NB4 (cell line): ENCODE measurements at places on chromosomes 2 and 18.

GRCh38 chr18:58228176-58228575 is 184.2 kb downstream of the NEDD4L start:
- no peak for DNase-seq

DNA sequence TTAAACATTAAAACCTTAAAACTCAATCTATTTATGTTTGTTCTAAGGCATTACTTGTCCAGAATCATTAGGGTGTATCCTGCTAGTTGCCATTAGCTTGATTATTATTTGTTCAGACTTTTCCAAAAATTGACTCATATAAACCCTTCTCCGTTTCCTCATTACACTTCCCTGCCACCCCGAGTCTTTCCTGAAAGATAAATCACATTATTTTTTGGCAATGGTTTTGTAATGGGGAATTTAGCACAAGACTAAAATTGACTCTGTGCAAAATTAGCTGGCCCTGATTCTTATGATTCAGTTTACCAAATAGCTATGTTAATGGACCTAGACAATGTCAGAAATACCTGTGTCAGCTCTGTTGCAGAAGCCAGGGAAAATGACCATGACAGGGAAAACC is 112.2 kb upstream of the NT5C1B start:
- no peak for DNase-seq

DNA sequence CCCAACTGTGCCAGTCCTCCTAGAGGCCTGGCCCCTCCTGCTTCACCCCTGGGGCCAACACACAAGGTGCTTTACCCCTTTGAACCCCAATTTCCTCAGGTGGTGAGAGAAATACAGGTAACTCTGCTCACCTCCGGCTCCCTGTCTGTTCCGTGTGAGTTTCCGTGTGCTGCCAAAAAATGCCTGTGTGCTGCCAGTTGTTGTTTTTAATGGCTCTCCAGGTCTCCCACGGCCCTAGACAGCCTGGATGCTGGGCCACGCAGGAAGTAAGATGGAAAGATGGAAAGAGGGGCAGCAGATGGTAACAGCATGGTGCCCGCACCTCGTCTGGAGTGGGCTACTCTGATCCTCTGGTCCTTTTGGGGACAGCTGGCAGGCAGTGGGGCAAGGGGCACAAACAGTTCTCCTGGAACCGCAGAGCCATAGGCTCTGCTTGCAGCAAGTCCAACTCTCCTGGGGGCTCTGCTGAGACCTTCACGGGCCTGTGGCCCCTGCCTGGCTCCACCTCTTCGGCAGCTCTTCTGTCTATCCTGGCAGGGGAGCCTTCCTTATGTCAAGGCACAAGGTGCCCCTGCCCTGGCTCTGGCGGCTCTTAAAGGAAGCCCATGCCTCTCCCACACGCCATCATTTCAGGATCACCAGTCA is 4.3 kb upstream of the ARHGEF4 start:
- no peak for DNase-seq

GRCh38 chr2:238286095-238286494 is 2.3 kb downstream of the PER2 start:
- no peak for DNase-seq

DNA sequence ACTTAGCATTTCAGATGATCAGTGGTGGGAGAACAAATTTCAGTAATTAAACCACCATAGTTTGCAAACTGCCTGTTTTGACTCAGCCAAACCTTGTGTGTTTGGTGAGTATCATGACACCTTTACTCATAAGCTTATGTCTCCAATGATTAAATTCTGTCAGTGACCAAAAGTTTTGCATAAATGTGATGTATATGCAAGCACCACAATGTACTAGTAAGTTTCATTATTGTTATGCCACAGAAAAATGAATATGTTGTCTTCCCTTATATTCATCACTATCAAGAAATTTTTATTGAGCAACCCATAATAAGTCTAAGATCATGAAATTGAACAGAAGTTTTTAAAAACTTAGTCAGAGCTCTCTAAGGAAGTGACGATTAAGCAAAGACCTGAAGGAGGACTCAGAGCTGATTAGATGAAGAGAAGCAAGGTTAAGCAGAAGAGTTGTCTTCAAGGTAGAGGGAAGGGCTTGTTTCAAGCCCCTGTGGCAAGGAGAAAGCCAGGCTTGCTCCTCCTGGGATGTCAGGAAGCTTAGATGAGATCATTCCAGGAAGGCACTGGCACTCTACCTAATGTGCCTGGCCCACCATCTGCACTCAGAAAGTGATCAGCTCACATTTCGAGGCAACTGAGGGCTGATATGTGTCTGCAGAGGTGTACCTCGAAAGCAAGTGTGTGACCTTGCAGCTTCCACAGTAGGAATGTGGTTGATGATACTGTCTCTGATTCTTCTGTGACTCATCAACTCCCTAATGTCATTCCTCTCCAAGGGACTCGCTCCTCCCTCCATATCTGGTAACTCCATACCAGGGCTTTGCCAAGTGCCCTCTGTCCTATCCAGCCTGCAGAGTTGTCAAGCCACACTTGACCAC is 54.7 kb downstream of the KCTD18 start:
- DNase-seq = no peak

DNA sequence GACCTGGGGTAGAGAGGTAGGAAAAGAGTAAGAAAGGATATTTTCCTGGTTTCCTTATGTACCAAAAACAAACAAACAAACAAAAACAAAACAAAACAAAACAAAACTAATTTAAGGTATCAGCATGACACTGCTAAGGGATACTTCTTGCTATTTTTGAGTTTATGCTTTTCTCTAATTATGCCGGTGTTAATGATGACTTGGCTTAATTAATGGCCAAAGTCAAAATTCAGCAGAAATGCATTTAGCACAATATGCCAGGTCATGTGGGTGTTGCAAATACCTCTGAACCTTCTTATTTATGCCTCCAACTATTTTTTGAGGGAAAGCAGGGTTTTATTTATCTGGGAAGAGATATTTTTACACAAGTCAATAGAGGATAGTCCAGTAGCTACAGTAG is 3.2 kb upstream of the CHST9 start:
- no peak for DNase-seq
